Esophagus squamous epithelium (tissue), 5 donors: ENCODE measurements at places on chromosomes 5 and 9. TPM values are rescaled to one million over a fixed set of nuclear protein-coding genes. Genes with fewer than 3 reads are reported as not detected.

GRCh38 chr5:156532921-156533320 is 206.0 kb downstream of the SGCD start:
- H3K27me3 ChIP-seq = no peaks in the 10 kb centered on the region
- H3K4me3 ChIP-seq = no peak overlapping the region
- no peaks in the 10 kb centered on the region for H3K36me3 ChIP-seq
- H3K4me1 ChIP-seq = no peaks in the 10 kb centered on the region
- no peak for DNase-seq

DNA sequence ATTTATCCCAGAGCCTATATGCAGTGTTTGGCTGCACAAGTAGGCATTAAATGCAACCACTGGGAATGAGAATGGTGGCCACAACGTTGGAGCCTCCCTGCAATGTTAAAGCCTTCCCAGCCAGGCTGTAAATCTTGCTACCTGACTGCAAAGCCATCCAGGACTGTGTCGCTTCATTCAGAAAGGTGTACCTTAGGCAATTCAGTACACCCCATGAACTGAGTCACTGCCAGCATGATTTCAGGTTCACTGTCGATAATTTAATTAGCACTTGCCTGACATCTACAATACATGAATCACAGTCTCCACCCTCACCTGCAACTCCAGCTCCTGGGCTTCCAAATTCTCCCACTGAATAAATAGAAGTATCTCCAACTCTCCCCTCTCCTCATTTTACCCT is 108.4 kb downstream of the SLIT3 start:
- DNase-seq = no peak
- no peak overlapping the region for H3K27ac ChIP-seq
- no peaks in the 10 kb centered on the region for H3K36me3 ChIP-seq
- no peak overlapping the region for H3K4me3 ChIP-seq
- H3K4me1 ChIP-seq = no peaks in the 10 kb centered on the region

Gene FREM1
- total RNA-seq = 0.95 TPM

DNA sequence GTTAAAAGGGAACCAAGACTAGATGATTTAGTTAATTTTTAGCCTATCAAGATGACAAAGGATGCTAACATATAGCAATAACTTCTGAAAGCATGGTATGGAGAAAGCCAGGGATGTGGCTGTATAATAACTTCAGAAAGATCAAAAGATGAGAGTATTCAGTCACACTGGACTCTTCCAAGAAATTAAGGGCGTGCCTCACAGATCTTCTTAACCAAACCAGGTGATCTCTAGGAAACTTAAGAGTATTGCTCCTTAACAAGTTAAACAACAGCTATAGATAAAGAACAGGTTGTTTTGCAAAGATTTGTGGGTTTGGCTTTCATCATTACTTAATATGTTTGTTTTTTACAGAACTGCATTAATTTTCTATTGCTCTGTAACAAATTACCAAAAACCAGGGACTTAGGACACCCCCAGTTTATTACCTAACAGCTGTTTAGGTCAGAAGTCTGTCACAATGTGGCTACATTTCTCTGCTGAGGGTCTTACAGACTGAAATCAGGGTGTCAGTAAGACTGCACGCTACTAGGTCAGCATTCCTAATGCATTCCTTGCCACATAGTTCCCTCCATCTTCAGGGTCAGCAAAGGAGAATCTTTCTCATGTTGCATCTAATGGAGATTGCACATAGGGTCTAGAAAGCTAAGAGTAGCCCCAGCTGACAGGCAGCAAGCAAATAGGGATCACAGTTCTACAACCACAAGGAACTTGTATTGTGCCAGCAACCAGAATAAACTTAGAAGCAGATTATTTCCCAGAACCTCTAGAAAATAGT is 113.8 kb downstream of the WDR70 start:
- no peak overlapping the region for H3K4me3 ChIP-seq
- H3K27ac ChIP-seq = no peak overlapping the region
- no peak for DNase-seq
